Esophagus muscularis mucosa (tissue), 4 donors: ENCODE measurements at places on chromosomes 7 and 10.

GRCh38 chr10:36500266-36500665, 625.1 kb upstream of the ANKRD30A start:
- no peak for DNase-seq

DNA sequence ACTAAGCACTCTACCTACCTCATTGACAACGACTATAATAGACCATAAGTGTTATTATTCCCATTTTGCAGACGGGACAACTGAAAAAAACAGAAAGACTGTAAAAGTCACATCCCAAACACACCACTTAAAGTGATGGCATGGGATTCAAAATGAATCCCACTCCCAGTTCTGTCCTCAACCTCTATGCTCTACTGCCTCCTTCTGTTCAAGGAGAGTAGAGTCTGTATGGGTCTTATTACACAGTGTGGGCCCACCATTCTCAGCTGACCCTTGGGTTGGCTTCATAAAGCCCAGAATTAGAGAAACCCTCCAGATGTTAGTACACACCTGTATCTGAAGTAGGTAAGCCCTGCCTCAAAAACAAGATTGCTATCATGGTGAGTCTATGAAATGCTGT, 102.2 kb downstream of the GRM8 start:
- DNase-seq = no peak

- no peak for DNase-seq
Observed at GRCh38 chr7:32075612-32076011, 5.4 kb upstream of the PDE1C start.

GRCh38 chr7:25619963-25620799, 391.9 kb upstream of the NPVF start:
- peak; percentile 91 for DNase-seq

DNA sequence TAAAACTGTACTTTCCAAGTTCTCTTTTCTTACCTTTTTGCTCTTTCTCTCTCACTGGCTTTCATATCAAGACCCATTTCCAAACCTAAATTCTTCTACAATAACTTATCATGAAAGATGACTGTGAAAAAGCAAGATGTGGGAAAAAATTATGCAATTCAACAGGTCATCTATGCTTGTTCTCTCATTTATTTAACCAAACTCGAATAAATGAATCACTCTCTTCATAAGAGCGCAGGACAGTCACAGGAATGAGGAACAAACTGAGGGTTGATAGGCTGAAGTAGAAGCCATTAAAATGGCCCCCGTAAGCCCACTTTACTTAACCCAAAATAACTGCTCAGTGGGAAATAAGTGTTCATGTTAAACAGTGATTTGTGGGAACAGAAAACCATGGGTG, 1289.7 kb upstream of the SORCS1 start:
- DNase-seq = no peak

GRCh38 chr10:79923145-79923544, 25.8 kb downstream of the SFTPD start:
- DNase-seq = no peak

DNA sequence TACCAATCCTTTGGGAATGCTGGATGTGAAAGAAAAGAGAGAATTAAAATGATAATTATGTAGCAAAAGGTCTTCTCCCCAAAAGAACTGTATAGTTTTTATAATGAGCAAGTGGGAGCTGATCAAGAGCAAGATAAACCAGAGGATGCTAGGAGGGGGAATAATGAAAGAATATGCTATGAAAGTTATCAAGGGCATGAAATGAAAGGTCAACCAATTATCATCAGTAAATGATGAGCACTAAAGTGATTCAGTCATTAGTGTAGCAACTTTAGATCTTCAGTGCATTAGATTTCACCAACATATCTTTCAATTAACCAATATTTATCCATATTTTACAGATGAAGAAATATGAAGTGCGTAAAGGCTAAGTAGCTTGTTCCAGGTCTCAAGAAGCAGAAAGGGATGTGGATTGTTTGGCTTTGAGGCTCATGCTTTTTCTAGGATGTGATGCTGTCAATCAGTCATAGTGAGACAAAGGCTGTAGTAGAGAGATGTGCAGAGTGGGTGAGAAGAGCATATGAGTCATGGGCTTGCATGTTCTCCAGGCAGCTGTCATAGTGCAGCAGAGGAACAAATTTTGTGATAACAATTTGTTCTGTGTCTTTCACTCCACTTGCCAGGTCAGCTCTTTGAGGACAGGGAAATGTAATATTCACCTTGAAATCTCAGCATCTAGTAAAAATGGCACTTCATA, 5.7 kb upstream of the OR2F2 start:
- no peak for DNase-seq

DNA sequence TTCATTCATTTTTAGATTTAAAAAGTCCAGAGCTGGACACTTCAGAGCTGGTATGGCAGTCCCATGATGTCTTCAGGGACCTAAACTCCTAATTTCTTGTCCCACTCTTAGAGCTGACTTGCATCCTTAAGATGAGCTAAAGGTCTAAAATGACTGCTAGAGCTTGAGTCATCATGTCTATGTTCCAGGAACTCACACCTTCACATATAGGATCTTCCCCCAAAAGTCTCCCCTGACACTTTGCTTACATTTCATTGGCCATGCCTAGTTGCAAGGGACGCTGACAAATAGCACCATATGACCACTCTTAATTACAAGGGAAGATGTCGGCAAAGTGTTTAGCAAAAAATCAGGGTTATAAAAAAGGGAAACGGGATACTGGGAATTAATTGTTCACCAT, 10.4 kb upstream of the AOAH start:
- DNase-seq = no peak

DNA sequence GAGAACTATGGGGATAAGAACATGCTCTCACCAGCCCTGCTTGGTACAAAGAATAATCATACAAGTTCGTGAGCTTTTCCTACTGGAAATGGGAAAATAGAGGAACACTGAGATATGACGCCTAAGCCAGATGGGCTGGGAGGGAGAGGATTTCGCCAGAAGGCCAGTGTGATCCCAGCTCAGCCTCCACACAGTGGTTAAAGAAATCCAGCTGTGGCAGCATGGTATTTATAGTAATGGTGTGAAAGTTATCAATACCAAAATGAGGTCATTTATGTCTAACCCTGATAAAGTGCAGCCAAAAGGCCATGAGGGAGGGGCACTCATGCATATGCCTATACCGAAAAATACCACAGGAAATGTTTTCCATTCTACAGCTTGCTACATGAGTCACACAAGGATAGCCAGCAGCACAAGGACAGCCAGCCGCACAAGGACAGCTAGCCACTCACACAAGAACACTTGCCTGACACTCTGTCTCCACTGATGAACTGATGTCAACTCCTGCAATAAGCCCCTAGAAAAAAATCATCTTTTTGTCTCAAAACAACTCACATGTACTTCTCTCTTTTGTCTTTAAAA, 49.4 kb downstream of the FRMPD2 start:
- peak; percentile 79 for DNase-seq

- DNase-seq = no peak
Observed at GRCh38 chr7:105270117-105270516, 118.6 kb downstream of the SRPK2 start.

- no peak for DNase-seq
Observed at GRCh38 chr7:91292506-91292905, 28.3 kb downstream of the FZD1 start.

GRCh38 chr7:131826960-131827359, 270.5 kb upstream of the PODXL start:
- no peak for DNase-seq

GRCh38 chr7:93723424-93724124, 149.1 kb upstream of the CALCR start:
- DNase-seq = no peak

- DNase-seq = no peak
Observed at GRCh38 chr10:6669269-6669859, 89.3 kb upstream of the PRKCQ start.

DNA sequence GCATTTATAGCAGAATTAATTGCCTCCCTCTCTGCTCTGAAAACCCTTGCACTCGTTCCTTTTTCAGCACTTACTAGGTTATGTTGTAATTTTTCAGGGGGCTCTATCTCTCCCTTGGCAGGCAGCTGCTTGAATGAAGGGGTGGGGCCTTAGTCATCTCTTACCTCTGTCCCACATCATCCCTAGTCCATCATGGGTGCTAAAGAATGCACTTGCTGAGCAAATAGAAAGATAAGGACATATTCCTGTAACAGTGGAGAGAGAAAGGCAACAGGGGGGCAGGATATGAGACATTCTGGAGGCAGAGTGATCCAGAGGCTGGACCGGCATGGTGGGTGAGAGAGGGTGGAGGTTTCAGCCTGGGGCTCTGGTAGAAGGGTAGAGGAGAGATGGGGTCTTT, 60.0 kb downstream of the MINDY4 start:
- peak; percentile 50 for DNase-seq

DNA sequence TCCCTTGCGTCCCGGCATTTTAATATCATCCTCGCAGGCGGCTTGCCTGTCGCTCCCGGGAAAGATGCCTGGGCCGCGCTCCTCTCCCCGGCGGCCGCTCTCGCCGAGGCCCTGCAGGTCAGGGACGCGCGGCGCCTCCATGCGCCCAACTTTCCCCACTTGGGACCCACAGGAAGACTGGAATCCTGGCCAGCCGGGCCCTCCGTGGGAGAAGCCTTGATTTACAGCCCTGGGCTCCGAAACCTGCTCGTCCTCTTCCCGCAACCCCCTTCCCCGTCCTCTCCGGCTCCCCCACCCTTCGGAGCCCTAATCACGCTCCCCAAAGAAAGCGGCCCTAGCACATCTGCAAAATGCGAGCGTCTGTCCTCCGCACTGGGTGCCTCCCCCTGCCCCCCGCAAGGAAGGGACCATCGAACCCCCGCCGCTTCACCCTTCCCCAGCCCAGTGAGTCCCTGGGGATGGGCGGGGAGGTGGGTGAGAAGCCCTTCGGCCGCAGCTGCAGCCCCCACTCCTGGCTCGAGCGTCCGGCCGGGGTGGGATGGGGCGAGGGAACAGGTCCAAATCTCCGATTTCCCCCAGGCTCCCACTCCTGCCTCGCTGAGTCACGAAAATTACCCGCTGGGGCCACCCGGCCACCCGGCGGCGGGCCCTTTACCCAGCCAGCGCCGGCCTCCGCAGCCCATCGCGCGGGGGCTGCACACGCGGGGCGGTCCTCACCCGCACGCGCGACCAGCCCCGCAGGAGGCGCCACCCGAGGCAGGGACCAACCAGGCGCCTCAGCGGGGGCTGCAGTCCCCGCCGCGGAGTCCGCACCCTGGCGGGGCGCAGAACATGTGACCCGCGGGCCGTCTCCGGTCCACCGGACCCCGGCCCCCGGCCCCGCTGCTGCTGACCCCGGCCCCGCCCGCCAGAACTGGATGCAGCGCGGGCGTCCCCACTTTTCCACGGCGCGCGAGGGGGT, 695 bp downstream of the HSPA12A start:
- DNase-seq = no peak

DNA sequence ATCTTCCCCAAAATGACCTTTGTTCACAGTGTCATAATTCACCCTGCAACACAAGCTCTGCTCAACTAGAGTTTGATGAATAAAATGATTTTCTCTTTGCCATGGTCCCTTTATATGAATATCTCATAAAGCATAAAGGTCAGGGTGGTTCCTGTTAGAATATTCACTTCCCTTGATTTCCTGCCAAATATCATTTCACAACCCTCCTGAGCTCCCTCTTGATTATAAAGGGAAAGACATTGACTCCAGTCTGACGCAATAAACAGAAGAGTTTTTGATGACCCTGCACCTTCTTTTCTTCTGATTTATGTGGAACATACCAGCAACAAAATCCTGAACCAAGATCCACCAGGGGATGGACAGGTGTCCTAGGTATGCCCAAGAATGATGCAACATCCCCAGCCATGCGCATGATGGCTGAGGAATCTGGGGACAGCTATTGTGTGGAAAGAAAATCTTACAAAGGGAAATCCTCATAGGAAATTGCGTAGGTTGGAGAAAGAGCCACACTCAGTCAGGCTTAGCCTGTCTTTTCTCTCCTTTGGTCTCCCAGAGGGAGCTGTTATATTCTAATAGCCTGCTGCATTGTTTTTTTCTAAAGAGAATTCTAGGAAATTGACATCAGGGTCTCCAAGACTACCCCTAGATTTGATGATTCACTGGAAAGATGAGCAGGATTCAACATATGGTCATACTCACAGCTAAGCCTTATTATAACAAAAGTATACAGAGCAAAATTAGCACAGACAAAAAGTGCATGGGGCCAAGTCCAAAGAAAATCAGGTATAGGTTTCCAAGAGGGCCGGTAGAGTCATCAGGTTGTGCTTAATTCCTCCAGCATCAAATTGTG, 18.8 kb downstream of the IFIT3 start:
- no peak for DNase-seq

- no peak for DNase-seq
Observed at GRCh38 chr7:33824911-33825459, 80.4 kb upstream of the BMPER start.

GRCh38 chr7:103951311-103951710, 38.1 kb downstream of the RELN start:
- no peak for DNase-seq

DNA sequence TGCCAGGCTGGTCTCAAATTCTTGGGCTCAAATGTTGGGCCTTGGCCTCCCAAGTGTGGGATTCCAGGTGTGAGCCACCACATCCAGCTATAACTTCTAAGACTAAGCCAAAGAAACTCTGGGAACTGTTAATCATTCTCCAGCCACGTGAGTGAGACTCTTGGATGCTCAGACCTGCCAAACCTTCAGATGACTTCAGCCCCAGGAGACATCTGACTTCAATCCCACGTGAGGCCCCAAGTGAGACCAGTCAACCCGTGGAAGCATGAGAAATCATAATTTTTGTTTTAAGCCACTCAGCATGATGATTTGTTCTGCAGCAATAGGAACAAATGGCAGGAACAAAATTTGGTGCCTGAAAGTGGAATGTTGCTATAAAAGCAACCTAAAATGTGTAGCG, 4.3 kb upstream of the PCBD1 start:
- DNase-seq = no peak

DNA sequence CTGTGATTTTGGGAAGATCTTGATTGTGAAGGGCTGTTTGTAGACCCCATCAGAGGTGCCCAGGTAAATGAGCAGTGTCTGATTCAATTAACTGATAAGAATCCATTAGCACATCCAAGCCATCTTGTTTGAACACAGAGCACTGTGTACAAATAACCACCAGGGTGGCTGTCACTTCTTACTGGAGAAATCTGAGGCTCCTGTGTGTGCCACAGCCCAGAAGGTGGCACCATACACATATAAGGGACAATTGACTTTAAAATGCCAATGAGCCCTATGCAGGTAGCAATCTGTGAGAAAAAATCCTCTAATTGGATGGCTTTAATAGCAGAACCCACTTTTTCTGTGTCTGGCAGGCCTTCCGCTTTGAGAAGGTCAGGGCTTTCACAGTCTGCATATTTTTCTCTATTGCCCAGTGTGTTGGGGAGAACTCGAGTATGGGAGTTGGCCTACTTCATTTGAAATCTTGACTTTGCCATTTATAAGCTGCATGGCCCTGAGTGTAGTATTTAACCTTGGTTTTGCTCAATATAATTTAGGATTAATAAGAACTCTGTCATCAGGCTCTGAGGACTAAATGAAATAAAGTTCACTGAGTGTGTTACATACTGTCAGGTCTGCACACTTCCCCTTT, 517.4 kb downstream of the CCSER2 start:
- no peak for DNase-seq
